Muscle of leg (tissue), 16 donors: ENCODE measurements at places on chromosomes 2 and 18. TPM values are rescaled to one million over a fixed set of nuclear protein-coding genes. Genes with fewer than 3 reads are reported as not detected.

- no peak overlapping the region for H3K27ac ChIP-seq
- no peaks in the 10 kb centered on the region for H3K4me1 ChIP-seq
- peaks cover 4% of the 10 kb centered on the region for H3K36me3 ChIP-seq
- H3K27me3 ChIP-seq = no peaks in the 10 kb centered on the region
- no peak for DNase-seq
- H3K4me3 ChIP-seq = no peak overlapping the region
These were observed 40.9 kb downstream of the BABAM2 start for GRCh38 chr2:27931361-27931950.

DNA sequence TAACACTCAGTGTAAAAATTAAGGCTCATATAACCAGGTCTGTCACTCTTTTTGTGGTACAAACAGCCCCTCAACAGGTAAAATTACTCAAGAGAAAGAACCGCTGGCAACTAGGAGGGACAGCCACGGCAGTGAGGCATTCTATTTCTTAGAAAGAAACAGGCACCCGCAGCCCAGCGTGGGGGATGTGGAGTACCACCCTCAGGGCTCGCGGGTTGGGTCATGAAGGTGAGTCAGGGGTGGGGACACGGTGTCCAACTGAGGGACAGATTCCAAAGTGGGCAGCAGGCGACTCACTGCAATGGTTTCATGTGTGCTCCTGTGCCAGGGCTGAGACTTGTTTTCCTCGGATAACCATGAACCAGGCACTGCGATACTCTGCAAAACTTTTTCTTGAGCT is 129.4 kb downstream of the DTNB start:
- no peak overlapping the region for H3K27ac ChIP-seq
- H3K27me3 ChIP-seq = no peaks in the 10 kb centered on the region
- H3K36me3 ChIP-seq = no peaks in the 10 kb centered on the region
- no peak overlapping the region for H3K4me3 ChIP-seq
- H3K4me1 ChIP-seq = peaks cover 4% of the 10 kb centered on the region

GRCh38 chr2:102139851-102140250 is 2.7 kb upstream of the IL1R1 start:
- no peak overlapping the region for H3K4me3 ChIP-seq
- H3K27ac ChIP-seq = no peak overlapping the region
- peaks cover 30% of the 10 kb centered on the region for H3K4me1 ChIP-seq
- DNase-seq = no peak
- no peaks in the 10 kb centered on the region for H3K36me3 ChIP-seq

- no peaks in the 10 kb centered on the region for H3K36me3 ChIP-seq
- no peak overlapping the region for H3K4me3 ChIP-seq
- peak overlapping the region; percentile 2 for H3K27ac ChIP-seq
- DNase-seq = peak; percentile 91
- H3K27me3 ChIP-seq = no peaks in the 10 kb centered on the region
These were observed 239.8 kb downstream of the EN1 start for GRCh38 chr2:118607641-118608040.

DNA sequence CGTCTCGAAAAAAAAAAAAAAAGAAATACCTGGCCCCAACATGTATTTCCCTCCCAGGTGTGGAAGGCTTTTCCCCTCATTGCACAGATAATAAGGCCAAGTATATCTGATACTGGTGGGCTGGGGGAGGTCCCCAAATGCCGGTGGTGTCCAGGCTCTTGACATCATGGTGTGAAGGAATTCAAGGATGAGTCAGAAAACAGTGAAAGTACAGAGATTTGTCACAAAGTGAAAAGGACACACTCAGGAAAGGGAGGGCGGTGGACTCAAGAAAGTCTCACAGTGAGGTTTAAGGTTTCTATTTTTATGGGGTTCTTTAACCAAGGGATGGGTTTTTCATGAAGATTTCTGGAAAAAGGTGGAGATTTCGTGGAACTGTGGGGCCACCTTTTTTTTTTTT is 37.8 kb upstream of the FZD5 start:
- H3K27me3 ChIP-seq = no peaks in the 10 kb centered on the region
- H3K4me3 ChIP-seq = no peak overlapping the region
- peaks cover 7% of the 10 kb centered on the region for H3K4me1 ChIP-seq
- DNase-seq = no peak

DNA sequence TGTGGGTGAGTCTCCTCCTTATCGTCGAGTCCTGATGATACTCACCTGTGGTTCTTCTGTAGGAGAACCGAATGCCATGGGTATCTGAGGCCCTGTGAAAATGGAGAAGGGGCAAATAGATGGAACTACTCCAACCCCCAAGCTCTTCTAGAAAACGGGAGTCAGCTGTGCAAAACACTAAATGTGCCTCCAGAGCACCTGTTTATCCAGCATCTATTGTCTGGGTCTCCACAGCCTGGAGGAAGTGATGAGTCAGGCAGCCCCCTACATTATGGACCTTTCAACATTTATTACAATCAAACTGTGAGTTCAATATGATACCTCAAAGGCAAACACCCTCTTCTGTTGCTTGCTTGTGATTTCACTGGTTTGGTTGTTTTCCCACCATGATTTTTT is 9.8 kb upstream of the LRRFIP1 start:
- no peaks in the 10 kb centered on the region for H3K36me3 ChIP-seq
- no peaks in the 10 kb centered on the region for H3K27me3 ChIP-seq
- H3K4me1 ChIP-seq = peaks cover 67% of the 10 kb centered on the region
- no peak overlapping the region for H3K4me3 ChIP-seq
- H3K27ac ChIP-seq = peak overlapping the region; percentile 93

DNA sequence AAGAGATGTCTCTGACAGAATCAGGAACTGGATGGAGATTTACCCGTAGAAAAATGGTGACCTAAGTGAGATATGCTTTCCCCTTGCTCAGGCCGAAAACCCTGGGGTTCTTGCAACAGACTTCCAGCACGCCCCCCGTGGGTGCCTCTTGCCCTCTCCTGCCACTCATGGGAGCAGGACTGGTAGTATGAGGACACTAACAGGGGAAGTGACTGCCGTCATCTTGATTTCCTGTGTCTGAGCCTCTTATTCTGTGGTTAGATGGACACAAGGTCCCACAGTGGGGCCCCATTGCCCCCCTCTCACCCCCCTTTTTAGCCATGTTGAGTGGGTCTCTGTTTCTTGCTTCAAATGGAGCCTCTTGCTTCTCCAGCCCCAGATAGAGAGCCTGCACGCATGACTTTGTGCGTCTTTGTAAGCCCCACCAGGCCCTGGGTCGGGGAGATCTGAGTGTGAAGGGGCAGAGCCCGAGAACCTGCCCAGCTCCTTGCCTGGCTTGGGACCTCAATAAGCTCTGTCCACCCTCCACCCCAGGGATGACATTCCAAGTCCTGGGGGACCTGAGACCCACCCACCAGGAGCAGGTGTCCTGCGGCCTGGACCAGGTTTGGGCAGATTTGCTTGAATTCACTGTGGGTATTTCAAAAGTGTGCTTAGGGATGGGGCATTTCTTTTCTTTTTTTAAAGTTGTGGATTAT is 12.6 kb downstream of the GNLY start:
- H3K27ac ChIP-seq = peak overlapping the region; percentile 59
- H3K27me3 ChIP-seq = peaks cover 10% of the 10 kb centered on the region
- DNase-seq = peak; percentile 33
- H3K4me1 ChIP-seq = peaks cover 23% of the 10 kb centered on the region

DNA sequence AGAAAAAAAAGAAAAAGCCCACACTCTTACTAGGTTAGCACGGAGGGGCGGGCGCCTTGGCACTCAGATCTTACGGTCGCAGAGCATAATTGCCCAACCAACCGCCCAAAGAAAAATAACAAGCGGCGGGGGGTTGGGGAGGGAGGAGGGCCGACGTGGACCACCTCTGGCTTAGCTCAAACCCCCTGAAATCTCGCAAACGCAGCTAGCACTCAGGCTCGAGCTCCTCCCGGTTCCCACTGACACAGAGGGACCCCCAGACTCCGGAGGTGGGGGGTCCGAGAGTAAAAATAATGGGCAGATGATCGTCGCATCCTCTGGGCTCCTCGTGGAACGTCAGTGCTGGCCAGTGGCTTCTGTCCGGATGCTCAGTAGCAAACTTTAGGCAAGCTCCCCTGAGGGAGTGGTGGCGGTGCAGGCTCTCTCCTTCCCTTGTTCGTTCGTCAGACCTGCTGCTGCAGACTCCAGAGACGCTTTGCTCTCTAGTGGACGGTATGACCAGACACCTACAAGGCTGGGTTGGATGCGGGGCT is 12.0 kb downstream of the CATIP start:
- H3K4me3 ChIP-seq = no peak overlapping the region
- H3K36me3 ChIP-seq = no peaks in the 10 kb centered on the region
- no peaks in the 10 kb centered on the region for H3K27me3 ChIP-seq
- peak; percentile 51 for DNase-seq

DNA sequence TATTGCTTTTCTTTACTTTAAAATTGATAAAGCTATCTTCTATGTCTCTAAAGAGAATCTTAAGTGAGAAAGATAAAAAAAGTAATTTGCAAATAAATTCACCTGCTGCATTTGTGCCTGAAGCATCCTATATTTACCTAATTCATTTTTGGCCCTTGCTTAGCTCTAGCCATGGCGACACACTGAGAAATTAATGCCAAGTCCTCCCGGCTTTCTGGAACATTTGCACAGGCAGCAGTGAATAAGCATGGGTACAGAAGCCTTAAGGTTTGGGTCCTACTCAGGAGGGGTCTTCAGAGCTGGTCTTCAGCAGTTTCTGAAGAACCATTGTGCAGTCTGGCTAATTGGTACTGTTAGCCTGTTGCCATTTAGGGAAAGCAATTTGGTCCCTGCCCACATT is 73.9 kb upstream of the ZEB2 start:
- no peaks in the 10 kb centered on the region for H3K36me3 ChIP-seq
- no peak for DNase-seq
- no peak overlapping the region for H3K4me3 ChIP-seq
- H3K27ac ChIP-seq = no peak overlapping the region
- no peaks in the 10 kb centered on the region for H3K27me3 ChIP-seq
- H3K4me1 ChIP-seq = peaks cover 3% of the 10 kb centered on the region

Gene NYAP2
- 0.40 TPM for total RNA-seq

Gene ACTG2
- 1.3 TPM for total RNA-seq

Gene DPYSL5
- 10.0 TPM for total RNA-seq

Gene DNAJC5G
- not detected for total RNA-seq

Gene COL3A1
- 7,706 TPM for total RNA-seq

Gene CIB4
- total RNA-seq = not detected

Gene TUBB8B
- not detected for total RNA-seq

Gene C1QL2
- total RNA-seq = not detected
